ENCODE measurements at places on chromosomes 1 and 21.

- DNase-seq, result peak; percentile 6
Measured at GRCh38 chr1:209490013-209490412, 93.5 kb upstream of the CAMK1G start.

DNA sequence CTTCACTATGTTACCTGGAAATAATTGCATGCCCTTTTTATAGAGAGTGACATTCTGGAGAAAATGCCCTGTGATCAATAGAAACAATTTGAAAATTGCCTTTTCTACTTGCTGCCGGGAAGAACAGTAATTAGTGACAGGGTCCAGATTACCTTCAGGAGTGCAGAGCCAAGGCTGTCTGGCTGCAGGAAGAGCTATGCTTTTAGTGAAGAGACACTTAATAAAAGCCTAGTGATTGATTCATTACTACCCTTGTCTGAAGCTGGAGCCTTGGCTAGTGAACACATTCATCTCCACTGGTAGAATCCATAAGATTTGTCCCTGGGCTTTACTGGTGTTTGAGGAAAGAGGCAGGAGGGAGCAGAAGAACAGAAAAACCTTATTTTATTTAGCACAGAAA lies 12.9 kb upstream of the DNASE2B start:
- DNase-seq, result no peak

DNA sequence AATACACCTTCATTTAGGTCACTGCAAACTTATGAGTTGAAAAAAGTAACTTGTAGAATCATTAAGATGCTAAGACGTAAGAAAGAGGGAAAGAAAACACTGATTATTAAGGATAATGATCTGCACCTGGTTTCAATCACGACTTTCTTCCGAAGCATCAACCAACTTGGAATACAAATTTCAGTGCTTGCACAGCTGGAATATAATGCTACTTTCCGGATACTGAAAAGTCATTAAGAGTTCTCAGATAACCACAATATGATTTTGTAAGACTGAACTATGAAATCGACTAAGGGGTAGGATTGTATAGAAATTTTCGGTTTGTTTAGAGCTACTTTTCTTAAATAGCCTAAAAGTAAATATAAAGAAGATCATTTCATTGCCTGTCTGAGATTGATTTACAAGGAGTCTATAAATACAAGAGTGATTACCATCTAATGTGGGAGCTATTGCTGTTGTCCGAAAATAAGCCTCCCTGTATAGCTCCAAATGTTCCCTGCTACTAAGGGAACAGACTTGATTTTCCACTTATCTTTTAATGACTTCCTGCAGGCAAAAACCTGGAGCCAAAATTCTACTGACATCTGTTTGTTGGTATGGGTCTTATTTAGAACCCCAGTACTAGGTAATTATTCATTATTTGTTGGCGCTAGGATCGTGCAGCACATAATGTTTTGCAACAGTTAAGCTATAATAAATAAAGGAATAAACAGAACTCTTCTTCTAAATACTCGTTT lies 673.3 kb downstream of the KCNT2 start:
- DNase-seq, result peak; percentile 65

DNA sequence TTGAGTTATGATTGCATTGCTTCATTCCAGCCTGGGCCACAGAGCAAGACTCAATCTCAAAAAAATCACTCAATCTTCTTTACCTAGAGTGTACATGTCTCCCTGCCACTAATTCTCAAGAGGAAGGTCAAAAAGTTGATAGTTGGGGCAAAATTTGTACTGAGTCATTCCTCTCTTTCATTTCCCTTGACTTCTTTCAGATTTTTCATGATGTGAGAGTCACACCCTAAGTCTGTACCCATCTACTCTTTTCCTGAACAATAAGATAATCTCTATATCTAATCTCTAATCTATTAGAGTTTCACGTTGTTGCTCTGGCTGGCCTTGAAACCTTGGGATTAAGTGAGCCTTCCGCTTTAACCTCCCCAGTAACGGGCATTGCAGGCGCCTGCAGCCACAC lies 1.1 kb upstream of the BRDT start:
- no peak for DNase-seq

GRCh38 chr1:213389061-213389581 lies 338.1 kb downstream of the RPS6KC1 start:
- DNase-seq, result no peak

- no peak for DNase-seq
Measured at GRCh38 chr1:147225193-147225730, at the start of gene FMO5. TSS of gene FMO5 (minus strand) at chr1:147225339. CDS start at chr1:147225029, 310 bp downstream.

- DNase-seq, result no peak
Measured at GRCh38 chr21:39055167-39055767, 128.0 kb downstream of the PSMG1 start.

DNA sequence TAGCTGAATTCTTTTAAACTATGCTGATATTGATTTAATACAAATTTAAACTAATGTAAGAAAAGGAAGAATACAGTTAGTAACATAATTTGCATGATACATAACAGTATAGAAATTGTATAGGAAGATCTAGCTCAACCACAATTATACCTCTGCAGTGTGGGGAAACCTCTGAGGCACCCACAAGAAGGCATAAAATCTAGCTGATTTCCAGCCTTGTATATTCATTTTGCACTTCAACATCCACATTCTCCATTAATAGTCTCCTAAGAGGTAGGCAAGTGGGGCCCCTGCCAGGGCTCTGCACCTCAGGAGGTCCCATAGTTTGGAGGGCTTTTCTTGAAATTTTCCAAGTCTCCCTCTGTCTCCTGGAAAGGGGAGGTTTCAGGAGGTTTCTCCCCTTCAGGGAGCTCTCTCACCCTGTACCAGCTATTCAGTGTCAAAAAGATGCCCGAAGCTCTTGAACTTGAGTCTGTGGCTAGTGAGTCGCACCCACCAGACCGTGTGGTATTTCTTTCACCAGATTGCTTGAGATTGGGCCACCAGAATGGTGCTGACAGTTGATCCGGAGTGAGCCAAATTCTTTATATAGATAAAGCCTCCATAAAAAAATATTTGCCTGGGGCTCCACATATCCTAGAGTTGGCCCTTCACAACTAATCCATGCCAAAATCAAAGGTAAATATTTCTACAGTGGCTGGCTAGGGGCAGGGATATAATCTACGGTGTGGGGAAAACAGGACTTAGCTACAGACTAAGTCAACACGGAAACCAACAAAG lies 108.2 kb downstream of the TIAM1 start:
- DNase-seq, result no peak

- DNase-seq, result no peak
Measured at GRCh38 chr1:16418823-16419425, 18.3 kb downstream of the SPATA21 start.

DNA sequence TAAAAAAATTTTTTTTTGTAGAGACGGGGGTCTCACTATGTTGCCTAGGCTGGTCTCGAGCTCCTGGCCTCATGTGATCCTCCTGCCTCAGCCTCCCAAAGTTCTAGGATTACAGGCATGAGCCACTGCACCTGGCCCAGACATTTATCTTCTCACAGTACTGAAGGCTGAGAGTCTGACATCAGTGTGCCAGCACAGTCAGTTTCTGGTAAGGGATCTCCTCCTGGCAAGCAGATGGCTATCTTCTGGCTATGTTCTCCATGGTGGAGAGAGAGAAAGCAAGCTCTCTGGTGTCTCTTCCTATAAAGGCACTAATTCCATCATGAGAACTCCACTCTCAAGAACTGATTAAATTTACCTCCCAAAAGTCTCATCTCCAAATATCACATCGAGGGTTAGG lies 57.8 kb upstream of the C1orf185 start:
- no peak for DNase-seq

DNA sequence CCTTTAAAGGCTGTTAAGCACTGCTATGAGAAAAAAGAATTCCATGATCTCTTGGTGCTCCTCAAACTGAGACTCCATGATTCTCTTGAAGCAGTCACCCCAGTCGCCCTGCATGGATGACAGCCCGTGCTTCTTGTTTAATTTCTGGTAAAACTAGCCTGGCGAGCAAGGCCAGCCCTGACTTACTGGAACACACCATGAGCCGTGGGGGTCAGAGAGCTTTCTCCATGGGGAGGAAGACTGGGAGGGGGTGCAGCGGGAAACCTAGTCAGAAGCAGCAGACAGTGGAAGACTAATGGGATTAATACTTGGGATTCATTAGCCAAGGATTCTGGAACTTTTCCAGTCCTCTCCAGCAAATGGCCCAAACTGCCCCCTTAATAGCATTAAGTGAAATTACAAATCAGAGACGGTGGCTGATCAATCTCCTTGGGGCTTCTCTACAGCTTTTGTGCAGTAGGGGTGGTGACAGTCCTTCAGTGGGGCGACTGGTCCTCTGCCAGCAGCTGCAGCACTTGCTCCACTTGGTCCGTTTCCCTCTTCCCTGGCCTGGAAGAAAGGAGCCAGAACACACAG lies 57.2 kb upstream of the LRRN2 start:
- no peak for DNase-seq
